ENCODE measurements at places on chromosomes 5 and 9. TPM values are rescaled to one million over a fixed set of nuclear protein-coding genes. Genes with fewer than 3 reads are reported as not detected.

BAAT gene
- total RNA-seq, result not detected

PAM gene
- 12.7 TPM for total RNA-seq

SPAAR gene
- not detected for total RNA-seq

OR1Q1 gene
- not detected for total RNA-seq

SLC46A2 gene
- not detected for total RNA-seq

RGS3 gene
- total RNA-seq, result 42.7 TPM

OR1J2 gene
- total RNA-seq, result not detected

NDUFB6 gene
- 44.3 TPM for total RNA-seq

CDK9 gene
- total RNA-seq, result 104 TPM

KLF4 gene
- total RNA-seq, result 0.18 TPM

SRD5A1 gene
- 13.9 TPM for total RNA-seq

OTP gene
- total RNA-seq, result not detected

All from T-helper 2 cell treated with Interferon-gamma antibody and Interleukin-4, amounts not matched to agents 100 ng/mL and 5 ng/mL, for 36 hours (primary cell).